ENCODE measurements at places on chromosomes 6 and 20.

DNA sequence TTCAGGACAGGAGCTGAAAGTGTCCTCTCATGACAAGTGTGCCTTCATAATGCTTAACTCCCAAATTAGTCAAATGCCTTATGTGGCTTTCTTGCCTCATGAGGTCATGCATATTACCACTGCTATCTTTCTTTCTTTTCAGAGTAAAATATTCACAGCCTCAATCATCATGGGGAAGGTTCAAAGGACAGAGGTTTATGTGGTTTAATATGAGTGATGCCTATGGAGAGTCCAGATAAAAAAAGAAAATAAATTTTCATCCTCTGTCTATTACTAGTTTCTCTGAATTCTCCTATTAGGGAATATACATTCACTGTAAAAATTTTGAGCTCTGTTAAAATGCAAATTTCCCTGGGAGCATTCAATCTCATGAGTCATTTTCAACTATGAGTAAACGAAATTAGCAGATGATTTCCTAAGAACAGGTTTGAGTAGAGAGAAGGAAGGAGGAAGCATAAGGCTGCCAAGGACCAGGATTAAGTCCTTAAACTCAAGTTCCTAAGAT is 396.9 kb upstream of the ADGRB3 start:
- no peak for DNase-seq

DNA sequence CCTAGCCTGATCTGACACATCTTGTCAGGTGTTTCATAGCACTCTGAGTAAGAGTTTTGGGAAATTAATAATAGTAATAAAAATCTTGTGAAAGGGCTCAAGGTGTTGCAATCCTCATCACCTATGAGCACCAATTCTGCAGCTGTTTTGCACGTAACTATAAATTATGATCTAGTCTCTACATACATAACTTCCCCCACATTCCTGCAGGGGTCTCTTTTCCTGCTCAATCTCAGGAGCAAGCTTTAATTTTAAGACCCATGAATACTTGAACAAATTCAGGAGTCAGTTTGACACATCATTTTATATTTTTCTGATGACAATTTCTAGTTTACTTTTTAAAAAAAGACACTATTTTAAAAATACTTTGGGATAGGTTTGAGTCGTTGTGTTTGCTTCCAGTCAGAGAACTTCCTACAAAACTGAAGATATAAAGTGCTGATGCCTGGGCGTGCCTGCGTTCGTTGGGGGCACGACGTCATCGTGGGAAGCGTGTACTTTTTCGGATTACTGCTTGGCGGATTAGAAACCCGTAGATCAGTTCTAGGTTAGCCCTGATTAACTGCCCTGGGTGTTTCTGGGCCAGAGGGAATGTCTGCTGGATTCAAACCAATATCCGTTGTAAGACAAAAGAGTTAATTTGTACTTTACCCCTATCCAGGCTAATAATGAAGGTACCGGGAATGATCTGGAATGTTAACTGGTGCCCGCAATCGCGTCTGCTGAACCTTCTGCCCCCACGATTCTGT is 1.0 kb upstream of the E2F3 start:
- peak; percentile 60 for DNase-seq

DNA sequence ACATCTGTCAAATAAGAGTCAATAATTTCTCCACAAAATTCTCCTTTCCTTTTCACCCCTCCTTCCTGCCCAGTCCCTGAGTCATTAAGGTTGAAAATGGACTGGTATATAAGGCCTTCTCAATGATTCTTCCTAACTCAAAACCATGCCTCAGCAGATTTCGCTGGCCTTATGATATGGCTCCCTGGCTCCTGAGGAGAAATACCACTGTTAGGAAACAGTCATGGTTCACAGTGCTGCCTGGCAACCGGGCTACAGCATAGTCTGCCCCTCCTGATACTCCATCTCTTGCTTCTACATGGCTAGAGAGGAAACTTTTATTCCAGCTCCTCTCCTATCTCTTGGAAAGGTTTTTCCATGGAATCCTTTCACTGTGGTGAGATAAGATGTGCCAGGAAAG is 4.7 kb downstream of the UBE2J1 start:
- DNase-seq: peak; percentile 21

DNA sequence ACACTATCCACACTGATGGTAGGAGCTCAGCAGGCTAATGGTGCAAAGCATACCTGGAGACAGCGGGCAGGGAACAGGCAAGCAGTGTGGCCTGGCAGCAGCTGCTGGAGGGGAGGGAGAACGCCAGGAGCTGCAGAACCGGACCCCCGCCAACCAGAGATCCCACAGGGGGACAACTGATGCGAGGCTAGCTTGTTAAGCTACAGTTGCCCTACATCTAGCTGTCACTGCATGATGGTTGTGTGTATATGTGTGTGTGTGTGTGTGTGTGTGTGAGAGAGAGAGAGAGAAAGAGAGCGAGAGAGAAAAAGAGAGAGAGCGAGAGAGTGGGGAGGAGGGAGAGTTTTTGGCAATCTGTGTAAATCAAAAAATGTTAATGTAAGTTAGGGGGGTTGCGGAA is 69.7 kb upstream of the NHSL1 start:
- no peak for DNase-seq

GRCh38 chr6:20954315-20954714 is 420.1 kb downstream of the CDKAL1 start:
- DNase-seq: no peak

DNA sequence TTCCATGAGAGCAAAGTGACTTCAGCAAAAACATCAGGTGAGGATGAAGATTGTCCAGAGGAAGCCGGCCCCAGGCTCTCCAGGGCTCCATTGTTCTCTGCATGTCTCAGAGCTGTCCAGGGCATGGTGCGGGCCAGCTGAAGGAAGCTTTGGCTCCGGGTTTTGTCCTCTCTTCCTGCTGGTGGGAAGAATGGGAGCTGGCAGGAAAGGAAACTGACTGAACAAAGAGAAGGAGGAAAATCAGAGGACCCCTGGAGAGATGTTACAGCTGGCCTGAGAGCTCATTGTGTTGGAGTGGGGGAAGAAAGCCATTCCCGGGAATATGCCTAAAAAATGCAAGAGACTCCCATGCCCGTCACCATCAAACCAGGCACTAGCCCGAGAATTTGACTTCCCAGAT is 27.1 kb downstream of the PRND start:
- DNase-seq: no peak
